ENCODE measurements at places on chromosomes 4 and X. TPM values are rescaled to one million over a fixed set of nuclear protein-coding genes. Genes with fewer than 3 reads are reported as not detected.

The NXF2 gene
- total RNA-seq: not detected

The PLK4 gene
- total RNA-seq: 11.5 TPM

The SPP1 gene
- total RNA-seq: 1.8 TPM

The RPA4 gene
- total RNA-seq: not detected

The DCLK2 gene
- total RNA-seq: 3.5 TPM

The CLCN4 gene
- under 0.01 TPM for total RNA-seq

The SULT1E1 gene
- total RNA-seq: 3.7 TPM

The NUDT9 gene
- 13.5 TPM for total RNA-seq

The SPANXN3 gene
- total RNA-seq: not detected

The SMC1A gene
- total RNA-seq: 28.0 TPM

The PASD1 gene
- total RNA-seq: not detected

The RAB40AL gene
- total RNA-seq: not detected

The USP17L13 gene
- total RNA-seq: not detected

The LRIT3 gene
- not detected for total RNA-seq

The MAD2L1 gene
- total RNA-seq: 36.6 TPM

The IL2 gene
- total RNA-seq: not detected

The APBB2 gene
- total RNA-seq: 105 TPM

The MTMR1 gene
- 13.1 TPM for total RNA-seq

The FATE1 gene
- not detected for total RNA-seq

The TEX11 gene
- not detected for total RNA-seq

The FAM9A gene
- total RNA-seq: not detected

The ZBTB49 gene
- total RNA-seq: 0.86 TPM

The C4orf54 gene
- not detected for total RNA-seq

The PPP4R3C gene
- not detected for total RNA-seq

The PAGE5 gene
- not detected for total RNA-seq

The CLNK gene
- total RNA-seq: not detected

The NWD2 gene
- total RNA-seq: not detected

The CT45A3 gene
- not detected for total RNA-seq

The DGAT2L6 gene
- total RNA-seq: not detected

The GAGE12E gene
- total RNA-seq: not detected

The SH3RF1 gene
- total RNA-seq: 15.0 TPM

The FAM9C gene
- total RNA-seq: 0.86 TPM

The MGARP gene
- total RNA-seq: 17.6 TPM

The MCUB gene
- total RNA-seq: 24.8 TPM

The AMBN gene
- not detected for total RNA-seq

The SORCS2 gene
- total RNA-seq: not detected

The CPE gene
- total RNA-seq: 1.2 TPM

The HSD17B13 gene
- 1.1 TPM for total RNA-seq

The TLR6 gene
- total RNA-seq: 0.58 TPM

The GAGE10 gene
- not detected for total RNA-seq

The UBA1 gene
- 285 TPM for total RNA-seq

The TMEM271 gene
- not detected for total RNA-seq

The BMX gene
- total RNA-seq: not detected

The GAGE12F gene
- total RNA-seq: not detected

The MAOB gene
- 0.89 TPM for total RNA-seq

The HELT gene
- not detected for total RNA-seq

The WNK3 gene
- 0.18 TPM for total RNA-seq

The ADH6 gene
- total RNA-seq: not detected

The ASIC5 gene
- not detected for total RNA-seq

The GRIA2 gene
- not detected for total RNA-seq

The ZMAT1 gene
- total RNA-seq: not detected

The SCML2 gene
- total RNA-seq: 0.29 TPM

The CHRDL1 gene
- 4.3 TPM for total RNA-seq

Data from myometrial cell (primary cell).